CD4-positive, alpha-beta T cell (primary cell): ENCODE measurements at places on chromosomes 13 and 19.

- no peak for DNase-seq
Measured at GRCh38 chr19:35704218-35704617, at the start of gene ZBTB32. TSS of gene ZBTB32 (plus strand) at chr19:35704558. CDS start at chr19:35714627, 10,069 bp downstream.

GRCh38 chr13:33485247-33485646, 199.7 kb upstream of the STARD13 start:
- DNase-seq: no peak

DNA sequence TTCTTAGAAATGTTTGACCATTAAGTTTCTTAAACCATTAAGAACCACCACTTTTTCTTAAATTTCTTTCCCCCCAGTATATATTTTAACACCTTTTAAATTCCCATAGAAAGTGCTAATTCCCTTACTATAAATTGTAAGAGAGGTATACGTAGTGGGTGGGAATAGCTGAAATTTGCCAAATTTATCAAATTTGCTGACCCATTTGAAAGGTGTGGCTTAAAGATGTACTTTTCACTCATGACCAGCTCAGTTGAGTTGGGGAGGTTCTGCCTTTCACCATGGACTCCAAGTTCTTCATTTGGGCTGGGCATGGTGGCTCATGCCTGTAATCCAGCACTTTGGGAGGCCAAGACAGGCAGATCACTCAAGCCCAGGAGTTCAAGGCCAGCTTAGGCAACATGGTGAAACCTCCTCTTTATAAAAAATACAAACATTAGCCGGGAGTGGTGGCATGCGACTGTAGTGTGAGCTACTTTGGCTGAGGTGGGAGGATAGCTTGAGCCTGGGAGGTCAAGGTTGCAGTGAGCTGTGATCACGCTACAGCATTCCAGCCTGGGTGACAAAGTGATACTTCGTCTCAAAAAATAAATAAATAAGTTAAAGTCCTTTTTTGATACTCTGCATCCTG, 133.2 kb downstream of the MRPL57 start:
- no peak for DNase-seq

DNA sequence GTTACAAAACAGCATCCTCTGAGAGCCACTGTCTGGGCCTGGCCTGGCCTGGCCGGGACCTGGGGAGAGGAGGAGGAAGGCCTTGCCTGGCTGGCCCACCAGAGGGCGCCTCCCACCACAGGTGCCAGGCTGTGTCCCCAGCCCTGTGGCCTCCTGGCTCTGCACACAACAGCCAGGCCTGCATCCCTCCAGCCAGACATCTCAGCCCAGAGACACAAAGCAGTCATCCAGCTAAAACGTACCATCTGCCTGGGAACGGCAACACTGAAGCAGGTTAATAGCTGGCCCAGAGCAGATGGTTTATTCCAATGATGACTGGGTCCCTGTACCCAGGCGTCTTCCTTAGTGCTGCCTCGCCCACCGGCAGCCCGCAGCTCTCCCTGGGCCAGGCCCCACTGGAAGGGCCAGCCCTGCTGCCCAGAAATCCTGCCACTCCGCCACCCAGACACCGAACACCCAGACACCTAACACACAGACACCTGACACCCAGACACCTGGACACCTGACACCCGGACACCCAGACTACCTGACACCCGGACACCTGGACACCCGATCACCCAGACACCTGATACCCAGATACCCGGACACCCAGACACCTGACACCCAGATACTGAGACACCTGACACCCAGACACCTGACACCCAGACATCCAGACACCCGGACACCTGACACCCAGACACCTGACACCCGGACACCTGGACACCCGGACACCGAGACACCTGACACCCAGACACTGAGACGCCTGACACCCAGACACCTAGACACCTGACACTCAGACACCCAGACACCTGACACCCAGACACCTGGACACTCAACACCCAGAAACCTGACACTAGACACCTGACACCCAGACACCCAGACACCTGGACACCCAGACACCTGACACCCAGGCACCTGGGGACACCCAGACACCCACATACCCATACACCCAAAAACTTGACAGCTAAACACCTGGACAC, 20.1 kb downstream of the C19orf12 start:
- peak; percentile 80 for DNase-seq

DNA sequence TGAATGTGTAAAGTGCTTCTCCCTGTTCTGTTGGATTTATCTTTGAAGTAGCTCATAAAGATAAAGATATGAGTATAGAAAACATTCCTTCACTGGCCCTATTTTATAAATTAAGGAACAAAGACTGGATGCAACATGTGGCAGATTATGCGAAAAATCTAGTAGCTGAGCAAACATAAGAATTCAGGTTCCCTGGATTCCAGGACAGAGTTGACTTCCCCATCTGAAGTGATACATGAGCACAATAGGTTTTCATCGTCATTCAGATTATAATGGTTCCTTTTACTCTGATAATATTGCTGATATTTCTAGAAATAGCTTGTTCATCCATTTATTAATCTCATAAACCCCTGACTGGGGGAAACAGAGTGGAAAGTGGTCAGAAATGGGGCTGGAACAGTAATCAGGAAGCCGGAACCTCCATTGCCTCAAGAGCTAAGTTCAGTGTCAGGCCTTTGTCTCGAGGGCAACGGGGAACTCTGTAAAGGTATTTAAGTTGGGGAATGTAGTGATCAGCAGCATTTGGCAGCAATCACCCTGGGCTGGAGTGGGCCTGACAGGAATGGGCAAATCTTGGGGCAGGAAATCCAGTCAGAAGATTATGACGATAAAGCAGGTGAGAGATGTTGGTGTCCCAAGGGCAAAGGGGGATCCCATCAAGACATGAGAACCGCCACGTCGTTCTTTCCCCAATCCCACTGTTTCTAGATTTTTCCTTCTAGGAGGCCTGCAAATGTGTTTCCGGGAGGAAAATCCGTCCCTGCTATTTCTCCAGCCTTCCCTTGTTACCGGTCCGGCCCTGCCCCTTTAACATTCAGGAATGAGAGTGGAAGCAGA, 232.5 kb upstream of the SERP2 start:
- no peak for DNase-seq

DNA sequence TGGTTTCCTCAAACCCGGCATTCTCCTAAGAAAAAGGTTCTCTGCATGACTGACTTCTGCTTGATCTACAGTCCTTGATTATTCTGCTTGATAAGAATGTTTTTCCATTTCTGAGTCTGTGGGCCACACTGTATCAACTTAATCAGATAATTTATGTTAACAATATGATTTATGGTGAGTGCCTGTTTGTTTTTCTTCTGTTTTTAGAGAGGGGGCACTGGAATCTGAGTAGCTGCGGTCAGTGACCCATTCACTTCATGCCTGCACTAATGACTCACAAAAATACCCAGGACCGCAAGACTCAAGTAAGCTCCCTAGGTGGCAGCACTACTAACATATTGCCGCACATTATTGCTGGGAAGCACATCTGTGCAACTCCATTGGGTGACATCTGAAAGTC, 542.3 kb upstream of the ATXN8OS start:
- no peak for DNase-seq

DNA sequence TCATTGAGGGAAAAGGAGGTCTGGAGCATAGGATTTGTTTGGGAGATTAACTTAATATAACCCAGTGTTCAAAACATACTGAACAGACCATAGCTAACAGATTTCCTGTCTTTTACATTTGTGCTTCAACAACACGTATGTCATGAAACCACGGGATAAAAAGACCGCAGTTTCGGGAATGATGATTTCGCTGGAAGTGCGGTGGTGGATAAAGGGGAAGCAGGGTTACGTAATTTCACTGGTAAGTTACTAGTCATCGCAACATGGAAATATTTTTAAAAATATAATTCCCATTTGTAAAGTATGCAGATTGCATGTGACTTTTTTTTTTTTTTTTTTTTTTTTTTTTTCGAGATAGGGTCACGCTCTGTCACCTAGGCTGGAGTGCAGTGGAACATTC, 237.4 kb downstream of the LMO7 start:
- no peak for DNase-seq

- no peak for DNase-seq
Measured at GRCh38 chr19:56748378-56748777, 76.8 kb upstream of the ZNF835 start.

DNA sequence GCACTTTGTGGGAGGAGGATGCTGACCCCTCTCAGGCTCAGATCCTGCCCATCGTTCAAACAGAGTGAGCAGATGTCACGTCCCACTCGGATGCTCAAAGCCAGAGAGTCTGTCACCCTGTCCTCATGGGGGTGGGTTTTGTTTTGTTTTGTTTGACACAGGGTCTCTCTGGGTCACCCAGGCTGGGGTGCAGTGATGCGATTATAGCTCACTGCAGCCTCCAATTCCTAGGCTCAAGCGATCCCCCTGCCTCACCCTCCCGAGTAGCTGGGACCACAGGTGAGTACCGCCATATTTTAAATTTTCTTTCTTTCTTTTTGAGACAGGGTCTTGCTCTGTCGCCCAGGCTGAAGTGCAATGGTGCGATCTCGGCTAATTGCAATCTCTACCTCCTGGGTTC, 4.0 kb downstream of the ADGRE2 start:
- no peak for DNase-seq

GRCh38 chr19:10712045-10712444, 5.8 kb upstream of the DNM2 start:
- DNase-seq: no peak
